Activated T-helper 1 cell treated with anti-CD3 and anti-CD28 coated beads, Interleukin-12 subunit alpha, Interleukin-12 subunit beta, Interleukin-2, Interleukin-4 antibody, amounts not matched to agents 30 ng/mL and 10 ng/mL and 1 ng/mL, durations not matched to agents 14 hours and 24 hours and 36 hours (primary cell): ENCODE measurements at places on chromosomes 4 and X. TPM values are rescaled to one million over a fixed set of nuclear protein-coding genes. Genes with fewer than 3 reads are reported as not detected.
A peak's percentile ranks its signal among the peaks of the same experiment; 100 is the strongest.

Gene PWWP3B
- total RNA-seq, result not detected in 2 replicates

Gene TECRL
- total RNA-seq, result not detected in 2 replicates

GRCh38 chrX:155747520-155747919, 133.6 kb upstream of the VAMP7 start:
- DNase-seq, result no peak

- no peak for DNase-seq
These were observed 7.6 kb downstream of the CYBB start for GRCh38 chrX:37787423-37787869.

Gene PNMA6A
- total RNA-seq, result 0.56 and 0.73 TPM in 2 replicates

Gene RBMXL3
- total RNA-seq, result not detected in 2 replicates

Gene MMGT1
- 25.2 and 26.4 TPM in 2 replicates for total RNA-seq

GRCh38 chr4:55395529-55396307, at the start of gene TMEM165:
Gene TMEM165, plus strand, starts transcription at chr4:55395957. Its CDS starts 233 bp downstream, at chr4:55396190.
- DNase-seq, result peak; percentile 88

Gene EXOC1
- total RNA-seq, result 18.3 and 18.8 TPM in 2 replicates

Gene PNCK
- 0.15 TPM in 1 of 2 replicates, not detected in the other for total RNA-seq

DNA sequence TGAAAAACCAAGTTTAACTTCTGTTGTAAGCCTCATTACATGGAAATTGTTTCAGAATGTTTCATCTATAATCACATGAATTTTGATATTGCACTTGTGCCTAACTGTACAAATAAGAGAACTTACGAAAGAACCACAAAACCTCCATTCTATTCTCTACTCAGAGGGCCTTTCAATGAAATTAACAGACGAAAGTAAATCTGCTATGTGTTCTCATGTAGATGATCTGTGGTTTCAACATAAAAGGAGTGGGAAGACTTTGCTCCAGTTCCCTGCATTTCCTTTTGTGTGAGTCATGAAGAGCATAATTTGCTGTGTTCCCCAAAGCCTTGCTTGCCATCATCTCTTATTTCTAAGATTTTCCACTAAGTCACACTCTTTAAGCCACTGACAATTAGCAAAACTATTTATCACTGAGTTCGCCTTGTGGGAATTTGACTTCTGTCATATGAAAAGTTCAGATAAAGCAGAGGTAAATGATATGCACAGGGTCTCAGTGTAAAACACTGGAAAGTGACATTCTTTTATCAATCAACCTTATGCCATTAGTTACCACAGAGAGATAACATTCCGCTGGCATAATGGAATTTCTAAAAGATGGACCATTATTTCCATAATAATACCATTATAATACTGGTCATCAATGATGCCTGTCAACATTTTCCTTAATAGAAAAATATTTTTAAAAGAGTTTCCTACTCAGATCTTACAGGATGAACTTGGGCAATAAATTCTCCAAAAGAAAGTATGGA, 329.8 kb downstream of the NR3C2 start:
- no peak for DNase-seq

DNA sequence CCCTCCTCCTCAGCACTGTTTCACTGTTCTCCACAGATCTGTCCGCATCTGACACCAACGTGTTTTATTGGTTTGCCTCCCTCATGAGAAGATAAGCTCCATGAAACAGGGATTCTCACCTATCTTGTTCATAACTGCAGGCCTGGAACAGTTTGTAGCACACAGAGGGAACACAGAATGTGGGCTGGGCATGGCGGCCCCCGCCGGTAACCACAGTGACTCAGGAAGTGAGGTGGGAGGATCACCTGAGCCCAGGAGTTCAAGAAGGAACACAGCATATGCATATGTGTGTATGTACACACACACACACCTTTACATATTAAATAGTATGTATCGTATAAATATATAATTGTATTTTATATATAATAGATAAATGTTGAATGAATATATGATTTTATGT, 168.6 kb downstream of the AFAP1 start:
- peak; percentile 20 for DNase-seq

- DNase-seq, result no peak
These were observed 31.0 kb upstream of the ARAF start for GRCh38 chrX:47530049-47530448.

Gene NPY2R
- total RNA-seq, result not detected in 2 replicates

Gene PDE6B
- 9.8 and 10.1 TPM in 2 replicates for total RNA-seq

DNA sequence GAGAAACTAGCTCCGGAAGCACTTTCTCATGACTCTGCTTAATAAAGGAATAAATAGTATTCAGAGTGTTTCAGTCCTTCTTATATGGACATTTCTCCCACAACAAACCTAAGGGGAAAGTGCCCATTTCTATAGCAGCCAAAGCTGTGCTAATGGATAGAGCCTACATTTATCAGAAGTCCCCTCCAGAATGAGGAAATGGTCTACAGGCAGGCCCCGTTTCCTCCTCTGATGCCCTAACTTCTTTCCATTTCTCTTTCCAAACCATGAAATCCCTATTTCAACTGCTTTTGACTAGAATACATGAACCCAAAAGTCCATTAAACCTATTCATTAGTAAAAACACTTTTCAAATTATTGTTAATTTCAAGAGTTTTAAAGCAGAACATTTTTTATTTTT, 4.5 kb downstream of the ACSL1 start:
- no peak for DNase-seq

DNA sequence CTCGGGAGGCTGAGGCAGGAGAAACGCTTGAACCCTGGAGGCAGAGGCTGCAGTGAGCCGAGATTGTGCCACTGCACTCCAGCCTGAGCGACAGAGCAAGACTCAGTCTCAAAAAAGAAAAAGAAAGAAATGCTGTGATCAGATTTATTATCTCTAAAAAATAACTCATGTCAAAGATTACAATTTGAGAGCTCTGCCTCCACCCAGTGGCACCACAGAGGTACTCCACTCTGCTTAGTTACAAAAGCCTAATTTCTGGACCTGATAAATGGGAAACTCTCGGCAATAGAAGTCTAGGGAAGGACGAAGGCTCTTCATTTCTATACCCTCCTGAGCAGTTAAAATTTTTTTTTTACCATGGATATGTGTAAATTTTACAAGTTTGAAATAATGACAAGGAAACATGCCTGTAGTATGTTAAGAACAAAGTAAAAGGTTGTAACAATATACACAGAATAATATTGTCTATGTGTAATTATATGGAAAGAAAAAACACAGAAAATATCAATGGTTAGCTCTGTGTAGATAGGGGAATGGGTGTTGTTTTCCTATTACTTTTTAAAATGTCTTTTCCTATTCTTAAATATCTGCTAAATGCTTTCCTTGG, 149.8 kb downstream of the STIM2 start:
- DNase-seq, result no peak

DNA sequence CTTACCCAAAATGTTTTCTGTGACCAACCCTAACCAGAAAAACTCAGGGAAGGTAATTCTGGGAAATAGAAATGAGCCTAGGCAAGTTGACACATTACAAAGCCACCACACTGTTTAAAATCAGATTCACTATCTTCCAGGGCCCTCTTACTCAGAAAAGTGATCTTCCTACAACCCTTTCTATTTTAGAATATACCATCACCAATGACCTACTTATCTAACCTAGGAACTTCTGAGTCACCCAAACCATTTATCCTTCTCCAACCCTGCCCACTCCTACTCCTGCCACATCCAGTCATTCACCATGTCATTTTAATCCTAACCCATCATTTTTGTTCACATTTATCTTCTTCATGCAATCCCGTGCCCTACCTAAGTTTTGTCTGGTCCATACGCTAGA, 89.9 kb downstream of the FTHL17 start:
- no peak for DNase-seq

Gene TMEM271
- total RNA-seq, result not detected in 2 replicates

Gene SPACA5
- not detected in 2 replicates for total RNA-seq

DNA sequence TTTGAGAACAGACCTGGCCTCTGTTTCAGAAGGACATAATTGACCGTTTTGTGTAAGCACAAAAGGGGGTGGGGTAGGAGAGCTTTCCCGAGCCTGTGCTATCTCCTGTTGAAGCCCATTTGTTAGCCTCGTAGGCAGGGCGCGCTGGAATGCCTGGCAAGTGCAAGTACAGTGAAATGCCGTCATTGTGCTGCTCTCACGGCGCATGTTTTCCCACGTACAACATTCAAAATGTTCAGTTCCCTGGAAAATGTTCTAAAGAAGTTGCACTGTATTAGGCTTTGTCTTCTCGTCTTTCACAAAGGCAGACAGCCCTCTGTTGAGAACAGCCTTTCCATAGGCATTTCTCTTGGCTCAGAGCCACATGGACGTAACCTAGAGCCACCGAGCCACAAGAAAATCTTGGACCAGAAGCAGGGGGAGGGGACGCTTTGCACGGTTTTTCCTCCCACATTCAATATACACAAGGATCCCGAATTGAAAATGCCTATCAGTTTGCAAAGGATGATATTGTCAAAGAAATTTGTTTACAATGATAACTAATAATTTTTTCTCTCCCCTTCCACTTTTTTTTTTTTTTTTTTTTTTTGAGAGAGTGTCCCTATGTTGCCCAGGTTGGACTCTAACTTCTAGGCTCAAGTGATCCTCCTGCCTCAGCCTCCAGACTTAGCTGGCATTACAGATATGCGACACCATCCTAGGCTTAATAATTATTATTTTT, 54.6 kb upstream of the RAPGEF2 start:
- no peak for DNase-seq

Gene AWAT1
- total RNA-seq, result not detected in 2 replicates

DNA sequence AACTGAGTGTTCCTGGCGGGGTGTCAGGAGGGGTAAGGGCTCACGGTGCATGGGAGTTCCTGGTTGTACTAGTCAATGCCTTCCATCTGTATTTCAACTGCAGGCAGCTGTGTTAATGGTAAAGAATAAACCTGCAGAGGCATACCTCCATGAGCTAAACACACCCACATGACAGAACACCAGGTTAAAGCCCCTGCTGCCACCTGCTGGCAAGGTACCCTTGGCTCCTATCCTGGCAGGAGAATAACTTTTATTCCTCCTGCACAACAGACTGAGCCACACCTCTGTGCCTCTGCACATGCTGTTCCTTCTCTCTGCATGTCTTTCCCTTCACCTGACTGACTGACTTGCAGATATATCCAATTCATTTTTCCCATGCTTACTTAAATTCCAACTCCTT, 11.1 kb downstream of the ITIH6 start:
- DNase-seq, result no peak

GRCh38 chr4:107468156-107468555, 251.9 kb downstream of the PAPSS1 start:
- no peak for DNase-seq

- no peak for DNase-seq
These were observed 9.8 kb downstream of the ATP2B3 start for GRCh38 chrX:153527208-153527607.

Gene RNF212
- total RNA-seq, result 0.93 and 1.5 TPM in 2 replicates

Gene IQSEC2
- total RNA-seq, result 0.26 and 0.27 TPM in 2 replicates

Gene CFAP299
- total RNA-seq, result not detected in 2 replicates

- no peak for DNase-seq
These were observed 455 bp upstream of the ABCB7 start for GRCh38 chrX:75156531-75156945.
